ENCODE measurements at places on chromosomes 6 and 20.

DNA sequence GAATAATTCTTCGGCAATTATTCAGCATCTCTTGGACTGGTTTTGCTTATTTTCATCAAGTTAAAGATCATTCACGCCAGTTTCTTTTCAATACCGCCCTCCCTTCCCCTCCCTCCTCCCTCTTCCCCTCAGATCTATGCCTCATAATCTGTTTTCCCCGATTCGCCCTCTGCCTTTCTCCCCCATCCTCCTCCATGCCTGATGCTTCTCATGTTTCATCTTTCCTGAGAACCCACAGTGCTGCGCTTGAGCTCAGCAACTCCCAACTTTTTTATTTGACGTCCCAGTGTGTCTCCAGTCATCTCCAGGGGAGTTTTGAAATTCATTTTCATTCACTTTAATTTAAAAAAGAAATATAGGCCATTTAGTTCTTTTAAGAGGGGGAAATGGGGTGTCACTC lies 142.7 kb downstream of the PTPRT start:
- DNase-seq = no peak

DNA sequence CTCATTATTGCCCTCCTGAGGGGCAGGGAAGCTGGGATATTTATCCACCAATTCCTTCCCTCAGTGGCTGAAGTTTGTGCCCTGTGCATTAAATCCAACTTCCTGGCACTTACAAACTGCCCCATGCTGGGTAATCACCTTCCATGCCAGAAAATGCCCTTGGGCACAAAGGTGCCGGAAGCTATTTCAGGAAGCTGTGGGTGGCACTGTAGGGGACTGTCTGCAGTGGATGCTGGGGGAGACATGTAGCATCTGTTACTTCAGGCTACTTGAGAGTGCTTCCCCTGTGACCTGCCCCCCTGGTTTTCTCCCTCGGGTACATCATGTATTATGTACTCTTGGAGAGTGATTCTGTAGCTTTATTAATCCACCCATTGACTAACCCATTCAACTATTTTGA lies 24.7 kb upstream of the RALGAPA2 start:
- DNase-seq = no peak

DNA sequence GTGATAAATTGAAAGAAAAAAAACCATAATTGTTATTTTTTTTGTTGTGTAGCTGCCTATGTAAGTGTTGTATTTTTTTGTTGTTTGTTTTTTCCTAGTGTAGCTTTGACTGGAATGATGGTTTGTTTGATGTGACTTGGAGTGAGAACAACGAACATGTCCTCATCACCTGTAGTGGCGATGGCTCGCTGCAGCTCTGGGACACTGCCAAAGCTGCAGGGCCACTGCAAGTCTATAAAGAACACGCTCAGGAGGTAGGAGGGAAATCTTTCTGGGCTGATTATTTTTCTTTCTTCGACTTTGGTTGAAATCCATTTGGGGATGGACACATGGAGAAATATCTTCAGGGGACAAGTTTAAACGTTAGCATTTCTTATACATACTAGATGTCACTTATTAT lies 3.8 kb downstream of the PEX7 start:
- no peak for DNase-seq

GRCh38 chr20:10170261-10170660 lies 48.4 kb upstream of the SNAP25 start:
- no peak for DNase-seq

- DNase-seq = no peak
Measured at GRCh38 chr20:1964659-1965405, 29.0 kb downstream of the PDYN start.

- DNase-seq = no peak
Measured at GRCh38 chr20:35270021-35270902, 7.7 kb downstream of the MMP24OS start.

GRCh38 chr6:51584163-51584562 lies 503.2 kb downstream of the PKHD1 start:
- DNase-seq = no peak

DNA sequence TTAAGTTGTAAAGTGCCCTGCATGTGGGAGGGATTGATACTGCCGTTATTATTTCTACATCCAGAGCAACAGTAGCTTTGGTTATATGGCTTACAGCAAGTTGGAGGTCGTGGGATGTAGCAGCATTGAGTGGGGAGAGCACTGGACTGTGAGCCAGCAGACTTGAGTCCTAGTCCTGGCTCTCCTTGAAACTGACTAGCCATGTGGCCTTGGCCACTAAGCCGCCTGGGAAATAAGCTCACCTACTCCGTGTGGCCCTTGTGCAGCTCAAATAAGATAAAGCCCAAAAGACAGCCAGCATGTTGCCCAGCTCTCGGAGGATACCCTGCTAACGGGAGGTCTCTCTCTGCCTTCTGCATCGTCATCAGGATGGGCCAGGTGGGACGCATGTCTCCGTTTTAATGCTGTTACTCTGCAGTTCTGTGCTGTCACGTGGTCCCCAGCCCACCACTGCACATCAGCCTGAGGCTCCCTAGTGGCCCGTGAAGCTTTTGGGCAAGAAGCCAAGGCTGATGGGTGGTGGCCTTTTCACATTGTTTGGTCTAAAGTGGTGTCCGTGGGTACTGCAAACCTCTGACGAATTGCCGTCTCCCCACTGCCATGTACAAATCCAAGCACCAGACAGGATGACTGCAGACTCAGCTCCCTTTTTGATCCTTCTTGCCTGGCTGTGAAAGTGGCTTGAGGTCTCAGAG lies 7.9 kb downstream of the EPB41L1 start:
- no peak for DNase-seq

All from GM18507 (cell line).